ENCODE measurements at places on chromosomes 12 and 14. TPM values are rescaled to one million over a fixed set of nuclear protein-coding genes. Genes with fewer than 3 reads are reported as not detected.

- no peak for DNase-seq
Observed at GRCh38 chr14:68423686-68424085, 369.2 kb downstream of the ZFP36L1 start.

The JDP2 gene
- 63.8 TPM for total RNA-seq

DNA sequence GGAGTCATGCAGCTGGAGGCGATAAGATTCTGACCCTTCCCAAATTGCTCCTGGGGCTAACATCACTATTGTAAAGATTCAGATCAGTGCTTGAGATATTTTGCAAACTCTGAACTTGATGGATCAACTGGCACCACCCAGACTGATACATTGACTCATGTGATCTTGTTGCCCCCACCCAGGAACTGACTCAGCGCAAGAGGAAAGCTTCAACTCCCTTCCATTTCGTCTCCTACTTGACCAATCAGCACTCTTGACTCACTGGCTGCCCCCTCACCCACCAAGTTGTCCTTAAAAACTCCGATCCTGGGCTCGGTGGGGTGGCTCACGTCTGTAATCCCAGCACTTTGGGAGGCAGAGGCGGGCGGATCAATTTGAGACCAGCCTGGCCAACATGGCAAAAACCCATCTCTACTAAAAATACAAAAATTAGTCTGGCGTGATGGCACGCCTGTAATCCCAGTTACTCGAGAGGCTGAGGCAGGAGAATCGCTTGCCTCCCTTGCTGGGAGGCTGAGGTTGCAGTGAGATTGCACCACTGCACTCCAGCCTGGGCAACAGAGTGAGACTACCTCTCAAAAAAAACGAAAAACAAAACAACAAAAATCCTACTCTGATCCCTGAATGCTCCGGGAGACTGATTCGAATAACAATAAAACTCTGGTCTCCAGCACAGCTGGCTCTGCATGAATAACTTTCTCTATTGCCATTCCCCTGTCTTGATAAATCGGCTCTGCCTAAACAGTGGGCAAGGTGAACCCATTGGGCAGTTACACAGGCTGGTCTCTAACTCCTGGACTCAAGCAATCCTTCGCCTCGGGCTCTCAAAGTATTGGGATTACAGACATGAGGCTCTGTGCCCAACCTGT is 9.8 kb upstream of the ARF6 start:
- peak; percentile 74 for DNase-seq

- no peak for DNase-seq
Observed at GRCh38 chr14:95462491-95462890, 54.0 kb downstream of the SYNE3 start.

GRCh38 chr14:87990682-87991081 is 2.3 kb downstream of the GALC start:
- no peak for DNase-seq

DNA sequence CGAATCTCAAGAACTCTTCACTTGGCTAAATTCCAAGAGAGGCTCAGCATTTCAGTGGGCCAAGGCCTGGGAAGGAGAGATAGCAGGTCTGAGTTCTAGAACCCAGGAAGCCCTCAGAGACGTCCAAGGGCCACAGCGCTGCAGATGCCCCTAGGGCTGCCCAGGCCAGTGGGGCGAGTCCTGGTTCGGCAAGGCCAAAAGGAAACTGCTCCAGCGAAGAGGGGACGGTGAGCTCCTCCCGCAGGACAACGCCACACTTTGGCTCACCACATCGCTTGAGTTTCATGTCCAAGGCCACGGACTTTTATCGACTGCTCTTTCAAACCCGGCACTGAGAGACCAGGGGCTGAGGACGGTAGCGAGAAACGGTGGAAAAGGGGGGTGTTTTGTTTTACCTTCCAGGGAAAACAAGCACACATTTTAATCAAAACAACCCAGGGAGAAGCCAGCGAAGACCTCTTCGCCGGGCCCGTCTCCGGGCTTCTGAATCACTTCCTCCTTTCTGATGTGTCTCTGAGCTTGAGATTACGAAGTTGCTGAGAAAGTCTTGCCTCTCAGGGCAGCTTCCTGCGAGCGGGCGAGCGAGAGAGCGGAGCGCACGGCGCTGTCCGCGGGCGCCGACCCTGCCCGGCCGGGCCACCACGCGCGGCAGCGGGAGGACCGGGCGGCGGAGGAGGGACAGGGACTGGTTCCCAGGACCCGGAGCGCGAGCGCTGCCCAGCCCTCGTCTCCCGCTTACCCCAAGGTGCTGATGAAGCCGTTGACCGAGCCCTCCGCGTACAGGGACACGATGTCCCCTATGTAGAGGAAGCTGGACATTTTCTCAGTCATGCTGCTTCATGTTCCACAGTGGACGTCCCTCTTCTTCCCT is 808 bp downstream of the ITPR2 start:
- peak; percentile 75 for DNase-seq

DNA sequence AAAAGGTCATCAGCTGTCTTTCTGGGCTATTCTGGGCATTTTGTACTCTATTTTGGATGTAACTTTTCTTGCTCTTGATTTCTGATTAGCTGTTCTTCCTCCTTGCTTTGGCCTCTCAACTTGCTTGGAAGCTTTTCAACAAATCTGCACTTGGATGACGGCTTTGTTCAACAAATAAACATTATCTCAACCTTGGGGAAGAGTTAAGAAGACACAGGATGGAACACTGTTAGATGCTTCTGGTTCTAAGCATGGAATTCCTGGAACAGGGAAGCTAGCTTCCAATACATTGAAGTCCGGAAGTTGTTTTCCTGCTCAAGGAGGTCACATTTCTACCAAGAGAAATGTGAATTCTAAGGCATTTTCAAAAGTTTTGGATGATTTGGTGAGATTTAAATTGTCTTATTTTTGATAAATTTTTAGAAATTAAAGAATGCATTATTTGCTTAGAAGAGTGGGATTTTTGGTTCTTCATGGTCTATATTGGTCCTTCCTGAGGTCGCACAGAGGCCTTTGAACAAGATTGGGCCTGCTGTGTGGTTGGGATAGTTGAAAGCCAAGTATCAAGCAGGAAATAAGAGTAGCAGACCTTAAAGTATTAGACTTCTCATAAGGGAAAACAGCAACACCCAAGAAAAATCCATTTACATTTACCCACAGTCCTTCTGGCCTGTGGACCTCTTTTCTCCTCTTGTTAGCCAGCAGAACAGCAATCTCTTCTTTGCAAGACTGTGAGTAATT is 59.2 kb downstream of the PPFIBP1 start:
- DNase-seq, result peak; percentile 61

DNA sequence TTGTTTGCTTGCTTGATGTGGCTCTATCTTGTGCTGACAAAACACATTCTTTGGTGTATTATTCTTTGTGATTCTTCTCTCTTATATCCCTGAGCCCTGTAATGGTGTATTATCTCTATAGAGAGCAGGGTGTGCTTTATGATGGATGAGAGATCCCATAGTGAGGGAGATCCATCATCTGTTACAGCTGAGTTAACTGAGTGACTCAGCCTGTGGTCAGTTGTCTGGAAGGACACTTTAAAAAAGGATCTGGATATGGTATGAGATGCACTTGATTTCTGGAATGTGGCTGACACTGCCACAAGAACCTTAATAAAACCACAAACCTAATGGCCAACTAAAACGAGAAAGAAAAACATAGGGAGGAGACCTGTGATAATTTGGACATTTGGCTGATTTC is 461.4 kb upstream of the SYT1 start:
- peak; percentile 20 for DNase-seq

The APOLD1 gene
- 1.4 TPM for total RNA-seq

DNA sequence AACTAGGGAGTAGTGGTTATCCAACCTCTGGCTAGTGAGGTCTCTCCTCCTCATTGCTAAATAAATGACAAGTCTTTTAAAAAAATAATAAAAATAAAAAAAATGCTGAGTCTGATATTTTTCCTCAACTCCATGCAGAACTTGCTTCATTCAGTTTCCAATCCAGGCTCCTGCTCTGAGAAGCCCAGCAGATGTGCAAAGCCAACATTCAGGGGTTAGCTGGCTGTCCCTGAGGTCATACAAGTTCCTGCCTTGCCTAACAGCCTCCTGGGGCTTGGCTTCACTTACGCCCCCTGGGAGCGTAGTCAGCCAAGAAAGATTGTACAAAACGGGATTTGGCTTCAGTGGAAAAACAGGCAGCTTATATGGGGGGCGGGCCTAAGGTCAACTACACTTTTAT is 23.3 kb downstream of the RTRAF start:
- DNase-seq, result no peak

The PTMS gene
- 17.6 TPM for total RNA-seq

The STK38L gene
- 23.7 TPM for total RNA-seq

GRCh38 chr12:30457621-30458289 is 237.9 kb downstream of the IPO8 start:
- DNase-seq, result peak; percentile 89

DNA sequence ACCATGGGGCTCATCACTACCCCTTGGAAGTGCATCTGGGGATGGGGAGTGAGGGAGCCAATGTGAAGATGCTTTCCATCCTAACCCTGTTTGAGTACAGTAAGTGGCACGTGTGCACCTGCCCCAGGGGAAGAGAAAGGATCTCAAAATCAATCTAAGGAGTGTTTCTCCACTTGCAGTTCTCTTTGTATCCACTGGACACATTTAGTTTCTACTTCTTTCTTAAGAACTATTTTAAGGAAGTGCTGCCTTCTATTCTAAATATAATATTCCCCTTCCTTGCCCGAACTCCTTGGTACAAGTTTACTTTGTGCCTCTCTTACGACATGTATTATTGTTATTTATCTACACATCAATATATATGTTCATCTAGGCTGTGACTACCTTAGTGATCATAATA is 73.8 kb downstream of the TTC6 start:
- no peak for DNase-seq

DNA sequence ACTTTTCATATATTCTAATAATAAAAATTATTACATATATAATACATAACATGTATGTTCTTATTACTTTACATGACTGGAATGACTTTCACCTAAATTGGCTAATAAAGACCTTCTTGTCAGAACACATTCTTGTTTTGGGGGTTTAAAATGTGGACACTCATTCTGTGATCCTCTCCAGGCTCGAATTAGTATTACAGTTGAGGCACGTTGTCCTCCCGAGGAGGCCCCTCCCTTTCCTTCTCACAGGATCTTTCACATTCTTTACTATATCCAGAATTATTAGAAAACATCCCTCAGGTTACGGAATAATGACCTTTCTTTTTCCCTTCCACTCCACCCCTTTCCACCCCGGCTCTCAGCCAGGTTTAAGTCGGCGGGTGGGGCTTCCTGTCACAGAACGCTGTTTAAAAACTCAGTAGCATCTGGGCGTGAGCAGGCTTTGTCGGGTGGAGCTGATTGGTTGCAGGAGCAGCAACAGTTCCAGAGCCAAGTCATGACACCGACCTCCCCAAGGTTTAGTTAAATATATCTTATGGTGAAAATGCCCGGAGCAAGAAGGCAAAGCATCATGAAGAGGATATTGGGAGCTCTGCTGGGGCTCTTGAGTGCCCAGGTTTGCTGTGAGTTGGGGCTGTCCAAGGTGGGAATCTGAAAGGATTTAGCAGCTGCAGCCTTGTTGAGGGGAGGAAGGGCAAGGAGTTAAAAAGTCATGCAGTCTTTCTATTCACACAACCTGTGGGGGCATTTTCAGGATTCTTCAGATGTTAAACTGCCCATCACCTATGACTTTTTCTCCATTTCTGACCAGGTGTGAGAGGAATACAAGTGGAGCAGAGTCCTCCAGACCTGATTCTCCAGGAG is 396.7 kb upstream of the OR4E1 start:
- peak; percentile 12 for DNase-seq

DNA sequence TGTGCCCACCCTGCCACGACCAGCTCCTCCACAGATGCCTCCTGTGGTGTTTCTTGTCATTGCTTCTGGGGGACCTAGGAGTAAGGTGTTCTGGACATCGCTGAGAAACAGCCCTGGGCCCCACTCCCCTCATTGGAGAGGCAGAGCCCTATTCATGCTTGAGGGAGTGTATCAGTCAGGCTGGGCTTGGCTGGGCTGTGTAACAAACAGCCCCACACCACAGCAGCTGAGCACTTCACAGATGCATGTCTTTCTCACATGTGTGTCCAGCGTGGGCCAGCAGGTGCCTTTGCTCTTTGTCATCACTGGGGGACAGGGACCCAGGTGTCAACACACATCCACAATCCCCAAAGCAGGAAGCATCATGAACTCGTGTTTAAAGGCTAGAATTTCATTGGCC is 65.1 kb upstream of the FBRSL1 start:
- no peak for DNase-seq

DNA sequence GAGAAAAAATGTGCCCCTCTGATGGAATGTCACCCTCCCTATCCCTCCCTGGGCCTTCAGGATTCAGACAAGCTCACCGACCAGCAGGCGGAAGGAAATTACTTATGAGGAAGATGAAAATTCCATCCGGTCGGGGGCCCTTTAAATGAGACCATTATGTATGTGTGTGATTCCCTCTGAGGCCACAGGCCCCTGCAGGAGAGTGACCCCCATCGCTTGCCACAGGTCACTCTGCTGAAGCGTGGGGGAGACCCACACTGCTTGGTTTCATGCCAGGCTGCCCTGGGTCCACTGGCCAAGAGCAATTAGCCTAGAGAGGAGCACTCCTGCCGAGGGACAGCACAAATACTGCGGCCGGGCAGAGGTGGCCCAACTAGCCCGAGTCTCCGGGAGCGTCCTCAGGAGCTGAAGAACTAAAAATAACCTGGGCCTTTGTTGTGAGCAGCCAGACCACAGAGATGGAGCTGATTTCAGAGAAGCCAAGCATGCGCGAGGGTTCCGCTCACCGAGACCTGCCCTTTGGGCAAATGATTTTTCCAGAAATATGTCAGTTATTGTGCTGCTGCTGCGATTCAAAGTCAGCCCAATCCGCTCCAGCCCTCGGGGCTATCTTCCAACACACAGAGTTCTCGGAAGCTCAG is 276.4 kb downstream of the DPF3 start:
- DNase-seq, result no peak

- peak; percentile 91 for DNase-seq
Observed at GRCh38 chr12:85626001-85626783, 210.0 kb downstream of the RASSF9 start.

- no peak for DNase-seq
Observed at GRCh38 chr12:57781244-57781643, 1.3 kb upstream of the TSFM start.

DNA sequence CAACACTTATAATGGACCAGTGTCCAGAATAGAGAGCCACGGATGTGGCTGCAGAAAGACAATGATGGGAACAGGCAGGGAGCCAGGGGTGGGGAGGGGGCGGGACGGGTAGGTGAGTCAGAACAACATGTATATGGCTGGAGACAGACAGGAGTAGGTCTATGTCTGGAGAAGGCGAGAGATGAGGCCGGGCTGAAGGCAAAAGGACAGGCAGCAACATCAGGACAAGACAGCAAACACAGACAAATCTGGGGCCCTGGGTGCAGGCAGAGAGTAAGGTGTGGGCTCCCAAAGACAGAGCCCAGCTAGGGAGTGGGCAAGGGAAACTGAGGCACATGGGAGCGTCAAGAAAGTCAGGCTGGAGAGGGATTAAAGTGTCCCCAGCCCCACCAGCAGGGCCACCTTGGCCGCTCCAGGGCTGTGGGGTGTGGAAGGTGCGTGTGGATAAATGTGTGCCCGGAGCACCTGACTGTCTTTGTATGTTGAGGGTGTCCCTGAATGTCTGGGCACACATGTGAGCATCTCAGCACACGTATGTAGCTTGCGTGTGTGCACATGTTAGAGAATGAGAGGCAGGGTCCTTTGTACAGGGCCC is 44.1 kb downstream of the FAM222A start:
- no peak for DNase-seq

All from bronchial epithelial cell (primary cell).